ENCODE measurements at places on chromosomes 11 and 22.

DNA sequence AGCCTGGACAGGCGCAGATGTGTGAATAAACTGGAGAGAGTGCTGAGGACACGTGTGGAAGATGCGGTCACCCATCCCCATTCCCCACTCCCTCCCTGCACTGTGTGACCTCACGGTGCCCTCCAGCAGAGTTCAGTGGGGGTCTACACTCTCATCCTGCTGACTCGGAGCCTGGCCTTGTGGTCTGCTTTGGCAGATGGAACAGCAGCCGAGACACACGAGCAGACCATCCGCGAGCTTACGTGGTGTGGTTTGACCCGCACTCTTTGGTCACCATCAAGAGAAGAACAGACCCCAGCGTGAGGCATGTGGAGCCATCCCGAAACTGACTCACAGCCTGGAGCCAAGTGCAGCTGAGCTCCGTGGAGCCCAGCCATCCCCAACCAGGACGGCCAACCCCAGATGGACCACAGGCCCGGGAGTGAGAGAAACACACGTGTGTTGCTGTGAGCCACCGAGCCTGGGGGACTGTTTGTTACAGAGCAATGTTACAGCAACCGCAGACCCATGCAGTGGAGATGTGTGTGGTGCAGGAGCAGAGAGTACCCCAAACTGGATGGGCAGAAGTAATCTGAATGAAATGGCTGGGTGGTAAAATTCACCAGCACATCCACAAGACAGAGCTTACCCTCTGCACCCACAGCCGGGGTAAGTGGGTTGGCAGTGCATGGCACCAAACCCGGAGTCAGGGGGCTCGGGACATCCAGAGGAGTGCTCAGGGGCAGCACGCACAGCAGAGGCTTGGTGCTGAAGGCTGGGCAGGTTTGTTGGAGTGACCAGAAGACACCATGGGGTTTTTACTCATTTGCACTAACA, 90.7 kb downstream of the RTL6 start:
- no peak for DNase-seq

GRCh38 chr11:27427183-27427980, 45.2 kb downstream of the LGR4 start:
- no peak for DNase-seq

DNA sequence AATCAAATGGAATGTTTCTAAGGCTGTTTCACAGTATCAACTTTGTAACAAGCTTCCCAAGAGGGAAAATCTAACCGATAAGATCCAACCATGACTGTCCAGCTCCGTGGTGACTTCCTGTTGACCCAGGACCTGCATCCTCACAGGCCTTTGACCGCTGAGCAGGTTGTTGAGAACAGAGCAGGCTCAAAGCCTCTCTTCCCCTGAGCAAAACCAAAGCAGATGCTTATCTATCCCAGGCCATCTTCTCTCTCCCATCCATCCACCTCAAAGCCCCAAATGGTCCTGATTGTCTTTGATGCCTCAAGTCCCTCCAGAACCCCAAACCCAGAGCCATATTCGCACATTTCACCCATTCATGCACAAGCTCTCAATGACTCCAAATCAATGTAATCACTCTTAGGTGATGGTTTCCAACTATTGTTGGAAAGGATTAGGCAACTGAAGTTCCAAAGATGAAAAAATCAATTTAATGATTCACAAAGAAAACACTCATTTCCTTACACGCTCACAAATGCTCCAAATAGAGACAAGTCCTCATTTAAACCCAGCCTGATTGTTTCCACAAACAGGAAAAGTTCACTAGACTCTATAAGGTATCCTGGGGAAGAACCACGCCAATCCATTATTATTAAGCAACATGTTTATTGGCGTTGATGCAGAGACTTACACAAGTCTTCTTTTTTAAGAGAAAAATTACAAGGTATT, 48.7 kb downstream of the C11orf58 start:
- DNase-seq, result no peak

DNA sequence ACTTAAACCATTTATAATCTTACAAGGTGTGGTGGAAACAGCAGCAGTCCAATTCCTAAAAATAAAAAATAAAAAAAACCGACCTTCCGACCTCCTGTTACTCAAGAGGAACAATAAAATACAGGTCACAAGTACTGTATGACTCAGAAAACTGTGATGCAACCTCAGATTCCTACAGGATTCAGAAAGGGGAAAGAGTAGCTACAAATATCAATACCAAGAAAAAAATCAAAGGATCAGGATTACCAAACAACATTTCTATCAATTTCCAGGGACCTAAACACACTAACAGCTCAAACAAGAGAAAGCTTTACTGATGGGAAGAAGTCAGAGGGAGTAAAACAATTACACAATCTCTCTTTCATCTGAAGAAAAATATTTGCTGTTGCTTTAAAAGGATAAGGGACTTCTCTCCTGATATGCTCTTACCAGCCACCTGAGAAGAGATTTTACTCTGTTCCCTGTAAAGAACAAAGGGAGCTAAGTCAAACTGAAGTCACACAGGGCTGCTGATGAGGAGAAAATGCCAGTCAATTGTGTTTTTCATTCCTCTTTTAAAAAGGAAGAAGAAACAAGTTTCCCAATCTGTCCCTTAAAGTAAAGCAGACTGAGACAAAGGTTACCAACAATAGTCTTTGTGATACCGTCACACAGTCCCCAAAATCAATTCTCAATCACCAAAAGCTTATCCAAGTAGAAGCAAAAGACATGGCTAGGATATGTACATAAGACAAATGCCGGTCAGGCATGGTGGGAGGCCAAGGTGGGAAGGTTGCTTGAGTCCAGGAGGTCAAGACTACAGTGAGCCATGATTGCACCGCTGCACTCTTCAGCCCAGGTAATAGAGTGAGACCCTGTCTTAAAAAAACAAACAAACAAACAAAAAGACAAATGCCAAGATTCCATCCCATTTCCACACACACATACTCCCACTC, 39.3 kb downstream of the AMBRA1 start:
- DNase-seq, result no peak

- DNase-seq, result no peak
Observed at GRCh38 chr22:23233752-23234408, 53.6 kb downstream of the BCR start.

Measured in hematopoietic multipotent progenitor cell treated with erythropoietin and hydrocortisone succinate and interleukin-3 and kit ligand, for 15 days (in vitro differentiated cells).